ENCODE measurements at places on chromosomes 3 and 15. TPM values are rescaled to one million over a fixed set of nuclear protein-coding genes. Genes with fewer than 3 reads are reported as not detected.

- peak; percentile 41 for DNase-seq
Observed at GRCh38 chr3:138434276-138434874, at the start of gene ESYT3. TSS of gene ESYT3 (plus strand) at chr3:138434616. CDS start at chr3:138434799, 183 bp downstream.

The A4GNT gene
- polyA plus RNA-seq: not detected

- DNase-seq: no peak
Observed at GRCh38 chr3:117734496-117734895, 1024.9 kb downstream of the TUSC7 start.

DNA sequence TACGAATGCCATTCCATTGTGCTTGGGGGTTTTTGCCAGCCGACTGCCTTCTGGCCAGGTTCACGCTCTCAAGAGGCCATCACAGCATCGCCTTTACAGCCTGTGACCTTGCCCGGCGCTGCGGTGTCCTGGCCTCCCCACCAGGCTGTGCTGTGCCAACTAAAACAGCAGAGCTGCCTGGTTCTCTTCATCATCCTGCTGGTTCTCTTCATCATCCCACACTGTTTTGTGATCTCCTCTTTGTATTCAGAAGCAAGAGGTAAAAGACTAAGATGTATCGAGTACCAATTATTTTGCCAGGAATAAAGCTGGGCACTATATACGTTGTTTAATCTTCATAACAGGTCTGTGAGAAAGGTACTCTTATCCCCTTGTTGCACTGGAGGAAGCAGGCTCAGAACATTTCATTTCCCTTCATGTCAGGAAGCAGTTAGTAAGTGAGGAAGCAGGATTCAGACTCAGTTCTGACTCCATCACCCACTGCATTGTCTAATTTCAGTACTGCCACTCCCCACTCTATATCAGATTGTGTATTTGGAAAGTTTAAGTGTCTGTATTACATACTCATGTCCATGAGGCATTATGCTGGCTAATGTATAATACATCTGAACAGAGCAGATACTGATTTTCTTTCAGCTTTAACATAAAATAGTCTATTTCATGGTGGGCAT, 92.7 kb downstream of the LRRC28 start:
- DNase-seq: no peak

DNA sequence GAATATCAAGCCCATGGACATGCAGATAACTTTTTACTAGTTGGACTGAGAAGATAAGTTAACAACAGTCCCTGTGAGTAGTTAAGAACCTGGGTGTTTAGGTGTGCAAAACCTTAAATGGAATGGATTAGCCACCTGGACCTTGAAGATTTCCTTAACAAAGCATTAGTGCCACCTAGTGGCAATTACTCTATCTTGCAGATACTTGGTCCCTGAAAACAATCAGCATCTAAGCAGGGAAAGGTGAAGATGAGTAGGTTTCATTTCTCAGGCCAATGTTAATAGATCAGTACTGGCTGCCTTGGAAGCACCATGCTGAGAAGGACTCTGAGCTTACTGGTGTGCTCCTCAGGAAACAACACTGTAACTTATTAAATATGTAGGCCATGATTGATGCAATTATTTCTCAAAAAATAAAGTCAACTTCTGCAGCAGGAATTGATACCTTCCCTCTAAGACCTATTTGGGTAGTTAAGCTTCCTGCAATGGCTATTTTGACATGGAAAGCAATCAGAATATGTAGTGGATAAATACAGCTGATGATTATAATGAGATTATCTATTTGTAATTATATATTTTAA, 329.4 kb downstream of the TBC1D5 start:
- DNase-seq: peak; percentile 48

- DNase-seq: no peak
Observed at GRCh38 chr3:152937234-152937633, 102.3 kb downstream of the P2RY1 start.

The CFAP92 gene
- polyA plus RNA-seq: 0.76 TPM

- DNase-seq: no peak
Observed at GRCh38 chr15:88708655-88709054, 69.8 kb downstream of the ISG20 start.

All from muscle of back (tissue), 13 donors.